Activated B cell treated with CpG ODN at 0.5 μM for 24 hours (primary cell): ENCODE measurements at places on chromosomes 2 and 18.

- no peak for DNase-seq
- H3K27me3 ChIP-seq: peaks cover 12% of the 10 kb centered on the region
- no peak overlapping the region for H3K4me3 ChIP-seq
- no peaks in the 10 kb centered on the region for H3K36me3 ChIP-seq
Observed at GRCh38 chr18:45384962-45385315, 230.3 kb upstream of the SLC14A2 start.

- no peak overlapping the region for H3K27ac ChIP-seq
- no peaks in the 10 kb centered on the region for H3K4me1 ChIP-seq
- no peak overlapping the region for H3K4me3 ChIP-seq
- H3K27me3 ChIP-seq: peaks cover 6% of the 10 kb centered on the region
Observed at GRCh38 chr2:68336192-68336591, 16.4 kb upstream of the CNRIP1 start.

DNA sequence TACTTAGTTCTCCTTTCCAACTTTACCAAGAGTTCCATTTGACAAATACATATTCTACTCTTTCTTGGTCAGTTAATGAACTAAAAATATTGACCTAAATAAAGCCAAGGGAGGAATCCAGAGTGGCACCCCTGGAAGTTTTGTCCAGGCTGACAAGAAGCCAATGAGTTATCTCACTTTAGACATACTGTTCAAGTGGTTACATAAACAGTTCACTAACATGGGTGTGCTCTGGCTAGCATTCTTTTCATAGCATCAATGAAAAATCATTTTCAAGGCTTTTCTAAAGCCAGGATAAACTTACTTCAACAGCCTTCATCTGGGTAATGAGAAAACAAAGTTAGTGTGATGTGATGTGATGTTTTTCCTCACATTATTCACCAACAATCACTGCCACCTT lies 649.4 kb downstream of the TDRD15 start:
- H3K27me3 ChIP-seq: no peaks in the 10 kb centered on the region
- no peaks in the 10 kb centered on the region for H3K4me1 ChIP-seq
- DNase-seq: no peak
- no peak overlapping the region for H3K27ac ChIP-seq

GRCh38 chr18:9608728-9609127 lies 5.6 kb downstream of the PPP4R1 start:
- peaks cover 13% of the 10 kb centered on the region for H3K36me3 ChIP-seq
- H3K27me3 ChIP-seq: no peaks in the 10 kb centered on the region
- no peak for DNase-seq
- no peak overlapping the region for H3K4me3 ChIP-seq

GRCh38 chr18:3279201-3280185 lies 17.6 kb downstream of the MYL12B start:
- H3K27ac ChIP-seq: peak overlapping the region; percentile 84
- H3K27me3 ChIP-seq: no peaks in the 10 kb centered on the region
- H3K4me3 ChIP-seq: peak overlapping the region; percentile 56
- DNase-seq: peak; percentile 23

- no peak overlapping the region for H3K27ac ChIP-seq
- H3K36me3 ChIP-seq: no peaks in the 10 kb centered on the region
- no peak overlapping the region for H3K4me3 ChIP-seq
Observed at GRCh38 chr18:69399253-69399652, 1.4 kb upstream of the DOK6 start.

DNA sequence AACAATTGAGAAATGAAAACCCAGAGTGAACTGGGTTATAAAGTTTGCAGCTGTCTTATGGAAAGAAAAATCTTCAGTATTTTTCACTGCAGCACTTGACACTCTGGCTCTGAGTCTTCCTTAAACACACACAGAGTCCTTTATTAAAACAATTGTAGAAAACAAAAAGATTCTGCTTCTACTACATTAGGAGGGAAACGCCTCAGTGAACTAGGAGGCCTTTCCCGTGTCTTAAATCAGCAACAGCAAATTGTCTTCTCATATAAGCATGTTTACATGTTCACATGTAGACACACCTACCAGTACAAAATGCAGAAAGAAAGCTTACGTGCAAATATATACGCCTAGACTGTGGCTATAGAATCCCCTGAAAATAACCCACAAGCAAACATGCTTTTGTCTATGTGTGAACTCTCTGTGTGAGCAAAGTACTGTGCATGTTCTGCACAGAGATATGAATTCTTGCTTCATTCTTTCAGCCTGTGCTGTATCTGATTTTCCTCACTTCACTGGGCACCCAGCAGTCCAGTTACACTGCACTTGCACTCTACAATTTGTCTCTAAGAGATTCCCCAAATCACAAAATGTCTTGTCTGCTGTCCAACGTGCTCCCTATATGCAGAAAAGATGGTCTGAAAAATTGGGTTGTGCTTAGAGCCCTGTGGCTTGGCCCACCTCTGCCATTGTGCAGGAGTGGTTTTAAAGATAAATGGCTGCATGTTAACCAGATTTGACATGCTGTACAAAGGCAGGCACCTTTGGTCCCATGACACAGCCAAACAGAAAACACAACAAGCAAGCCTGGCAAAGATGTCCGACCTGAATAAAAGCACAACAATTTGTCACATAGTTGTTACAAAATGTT lies 24.5 kb downstream of the ZEB2 start:
- H3K36me3 ChIP-seq: peaks cover 68% of the 10 kb centered on the region
- H3K27ac ChIP-seq: peak overlapping the region; percentile 54
- H3K27me3 ChIP-seq: no peaks in the 10 kb centered on the region
- H3K4me3 ChIP-seq: no peak overlapping the region
- no peak for DNase-seq
- peaks cover 78% of the 10 kb centered on the region for H3K4me1 ChIP-seq

DNA sequence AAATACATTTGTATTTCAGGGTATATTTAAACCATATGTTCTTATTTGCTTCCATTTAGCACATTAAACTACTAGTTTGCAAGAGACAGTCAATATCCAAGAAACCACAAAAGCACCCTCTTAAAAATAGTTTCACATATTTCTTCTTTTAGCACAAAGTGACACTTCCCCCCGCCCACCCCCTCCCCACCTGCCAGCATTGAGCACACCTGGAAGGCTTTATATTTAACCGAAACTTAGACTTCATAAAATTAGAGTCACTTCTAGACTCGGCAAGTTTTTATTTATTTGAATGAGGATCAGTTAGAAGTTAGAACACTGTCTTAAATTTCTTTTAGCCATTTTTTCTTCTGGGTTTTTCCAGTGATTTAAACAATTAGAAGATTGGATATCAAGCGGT lies 355.9 kb upstream of the FIGN start:
- no peak overlapping the region for H3K27ac ChIP-seq
- H3K4me1 ChIP-seq: no peaks in the 10 kb centered on the region
- no peak for DNase-seq
- no peaks in the 10 kb centered on the region for H3K27me3 ChIP-seq
- no peaks in the 10 kb centered on the region for H3K36me3 ChIP-seq

- no peak overlapping the region for H3K4me3 ChIP-seq
- H3K27me3 ChIP-seq: peaks cover 10% of the 10 kb centered on the region
- H3K27ac ChIP-seq: no peak overlapping the region
Observed at GRCh38 chr18:25895518-25895917, 194.9 kb downstream of the SS18 start.

DNA sequence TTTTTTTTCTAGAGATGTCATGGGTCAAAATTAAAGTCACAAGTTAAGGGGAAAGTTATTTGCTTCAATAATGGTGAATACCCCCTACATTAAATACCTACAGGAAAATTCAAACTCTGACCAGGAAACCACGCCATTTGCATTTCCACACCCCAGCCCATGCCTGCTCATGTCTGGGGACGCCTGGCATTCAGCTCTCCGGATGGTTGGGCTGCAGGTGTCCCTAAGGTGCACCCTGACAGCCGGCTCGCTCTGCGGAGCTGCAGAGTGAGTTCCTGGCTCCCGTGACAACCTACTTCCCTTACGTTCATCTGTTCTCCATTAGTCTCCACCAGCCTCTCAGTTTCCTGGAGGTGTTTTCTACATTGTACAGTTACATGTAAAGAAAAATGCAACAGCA lies 122.7 kb upstream of the RIOK3 start:
- peaks cover 28% of the 10 kb centered on the region for H3K4me1 ChIP-seq
- peak; percentile 29 for DNase-seq
- peaks cover 14% of the 10 kb centered on the region for H3K36me3 ChIP-seq
- no peaks in the 10 kb centered on the region for H3K27me3 ChIP-seq
- H3K4me3 ChIP-seq: peak overlapping the region; percentile 47
